ENCODE measurements at places on chromosomes 12 and 14.

GRCh38 chr12:8860165-8860961 is 37.9 kb downstream of the A2ML1 start:
- DNase-seq: peak; percentile 4

GRCh38 chr12:55280991-55281390 is 15.4 kb downstream of the OR6C6 start:
- no peak for DNase-seq

GRCh38 chr12:25107920-25108319 is 87.0 kb downstream of the DNAI7 start:
- no peak for DNase-seq

- no peak for DNase-seq
Measured at GRCh38 chr12:131628023-131628740, 82.7 kb upstream of the SFSWAP start.

DNA sequence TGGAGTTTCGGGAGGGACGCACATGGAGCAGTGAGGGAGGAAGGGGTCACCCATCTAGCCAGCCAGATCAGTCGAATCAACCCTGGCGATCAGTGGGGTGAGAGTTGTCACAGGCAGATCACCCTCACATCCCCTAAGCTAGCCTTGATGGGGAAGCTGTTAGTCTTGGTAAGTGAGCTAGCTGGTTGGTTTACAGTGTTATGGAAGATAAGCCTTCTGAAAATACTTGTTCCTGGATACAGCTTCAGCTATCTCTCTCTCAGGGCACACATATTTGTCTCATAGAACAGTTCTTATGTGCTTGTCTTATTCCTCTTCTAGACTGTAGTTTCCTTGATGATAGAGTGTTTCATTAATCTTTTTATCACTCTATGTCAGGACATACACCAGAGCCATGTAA is 26.2 kb upstream of the MANSC4 start:
- no peak for DNase-seq
